Astrocyte of the spinal cord (primary cell): ENCODE measurements at places on chromosomes 1 and 21.

- peak; percentile 8 for DNase-seq
These were observed 144.2 kb downstream of the KCNK2 start for GRCh38 chr1:215226757-215227156.

DNA sequence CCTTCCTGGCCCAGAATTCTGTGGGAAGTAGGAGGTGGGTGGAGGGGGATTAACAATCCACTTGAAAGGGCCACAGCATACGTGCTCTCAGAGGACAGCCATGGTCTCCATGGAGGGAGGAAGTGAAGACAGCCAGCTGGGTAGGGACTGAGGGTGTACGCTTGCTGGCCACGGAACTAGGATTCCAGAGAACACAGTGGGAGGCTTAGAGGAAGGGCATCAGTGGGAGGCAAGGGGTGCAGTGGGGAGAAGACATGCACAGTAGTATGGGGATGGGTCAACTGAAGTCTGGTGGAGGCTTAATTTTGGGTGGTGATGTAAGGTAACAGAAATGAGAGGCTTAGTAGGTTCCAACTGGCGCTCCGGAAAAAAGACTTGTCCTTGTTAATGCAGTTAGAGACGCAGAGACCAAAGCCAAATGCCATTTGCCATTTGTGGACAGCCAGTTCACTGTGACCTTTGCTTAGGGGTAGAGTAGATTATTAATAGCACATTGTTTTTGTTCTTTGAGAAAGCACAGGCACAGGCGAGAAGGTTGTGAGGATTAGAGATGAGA is 103.0 kb downstream of the ZSCAN20 start:
- DNase-seq: no peak

DNA sequence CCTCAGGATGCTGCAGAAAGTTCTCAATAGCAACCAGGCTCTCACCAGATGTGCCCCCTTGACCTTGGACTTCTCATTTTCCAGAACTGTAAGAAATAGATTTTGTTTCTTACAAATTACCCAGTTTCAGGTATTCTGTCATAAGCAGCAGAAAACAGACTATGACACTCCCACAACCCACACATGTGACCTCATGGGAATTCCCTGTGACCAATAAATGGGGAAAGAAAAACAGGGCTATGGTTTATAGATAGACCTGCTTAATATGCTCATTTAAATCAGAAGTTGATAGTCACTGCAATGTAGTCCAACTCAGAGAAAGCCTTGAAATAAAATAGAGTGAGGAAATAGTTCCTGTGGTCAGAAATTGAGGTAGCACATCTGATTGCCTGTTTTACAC is 380.9 kb upstream of the PTBP2 start:
- no peak for DNase-seq

GRCh38 chr1:206062464-206062863 is 9.5 kb downstream of the RHEX start:
- no peak for DNase-seq

GRCh38 chr1:202692959-202693555 is 17.2 kb downstream of the SYT2 start:
- DNase-seq: peak; percentile 61

GRCh38 chr1:208500375-208500774 is 256.2 kb upstream of the PLXNA2 start:
- no peak for DNase-seq

- peak; percentile 78 for DNase-seq
These were observed 11.0 kb upstream of the CDK18 start for GRCh38 chr1:205493241-205494085.

GRCh38 chr21:41142051-41142795 is 25.7 kb upstream of the BACE2 start:
- DNase-seq: peak; percentile 58

DNA sequence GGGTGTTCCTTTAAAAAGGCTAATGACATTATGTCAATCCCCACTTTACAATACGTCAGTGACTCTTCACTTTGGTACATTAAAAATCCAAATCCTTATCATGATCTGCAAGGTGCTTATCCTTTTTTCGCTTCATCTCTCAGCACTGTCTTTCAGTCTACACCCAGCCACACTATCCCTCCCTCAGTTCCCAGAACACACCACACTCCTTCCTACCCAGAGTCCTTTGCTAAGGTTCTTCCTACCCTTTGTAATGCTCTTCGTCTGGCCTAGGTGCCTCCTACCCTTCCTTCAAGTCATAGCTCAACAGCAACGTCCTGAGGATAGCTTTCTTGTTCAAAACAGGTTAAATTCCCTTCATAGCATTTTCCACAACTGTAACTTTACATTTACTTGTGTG is 152.6 kb downstream of the RERE start:
- DNase-seq: no peak

DNA sequence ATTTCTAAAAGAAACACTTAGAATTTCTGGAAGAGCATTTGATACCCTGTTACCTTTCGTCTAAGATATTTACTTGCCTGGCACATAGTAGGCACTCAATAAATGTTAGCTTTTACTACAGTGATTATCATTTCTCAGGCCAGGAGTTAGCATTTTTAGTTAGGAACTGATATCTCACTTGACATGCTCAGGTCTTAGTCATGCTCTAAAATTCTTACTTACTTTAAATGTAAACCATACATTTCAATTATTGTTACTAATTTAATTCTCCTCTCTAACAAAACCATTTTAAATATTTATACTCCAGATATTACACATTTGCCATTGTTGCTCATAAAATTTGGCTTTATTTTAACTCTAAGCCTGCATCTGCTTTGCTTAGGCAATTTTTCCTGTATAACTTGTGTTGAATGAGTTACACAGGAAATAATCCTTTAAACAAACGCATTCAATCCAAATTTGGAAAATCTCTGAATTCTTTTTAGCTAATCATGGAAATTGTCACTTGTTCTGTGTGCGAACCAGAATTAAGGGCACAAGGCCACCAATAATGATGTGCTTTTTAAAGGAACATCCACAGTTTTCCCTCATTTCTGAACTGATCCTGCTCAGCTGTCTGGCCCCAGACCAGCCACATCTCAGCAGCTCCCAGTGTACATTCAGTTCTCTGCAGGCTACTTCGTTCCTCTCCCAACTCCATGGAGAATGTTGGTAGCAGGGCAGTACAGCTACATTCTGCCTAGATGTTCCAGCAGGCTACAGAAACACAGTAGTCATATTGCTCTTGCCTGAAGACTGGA is 15.6 kb downstream of the NIBAN1 start:
- no peak for DNase-seq
